ENCODE measurements at places on chromosomes 11 and 22.

GRCh38 chr11:927871-928270 is 2.2 kb downstream of the AP2A2 start:
- DNase-seq, result no peak

GRCh38 chr22:31969789-31970489 is 25.6 kb downstream of the YWHAH start:
- DNase-seq, result peak; percentile 69

DNA sequence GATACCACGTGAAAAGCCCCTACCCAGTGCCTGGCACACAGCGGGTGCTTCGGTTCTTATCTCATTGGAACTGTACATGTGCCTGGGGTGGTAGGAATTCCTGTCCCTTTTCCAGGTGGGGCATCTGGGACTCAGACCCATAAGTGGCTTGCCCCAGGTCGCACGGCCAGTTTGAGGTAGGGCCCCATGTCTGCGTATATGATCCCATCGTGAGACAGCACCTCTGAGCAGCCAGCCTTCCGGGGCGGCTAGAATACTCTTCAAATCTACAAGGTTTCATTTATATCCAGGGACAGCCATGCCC is 33.5 kb upstream of the SMIM38 start:
- DNase-seq, result no peak

- DNase-seq, result no peak
Observed at GRCh38 chr11:17588721-17589120, 41.7 kb downstream of the OTOG start.

Measured in ovary (tissue), 10 donors.